ENCODE measurements at places on chromosomes 3 and 15.

DNA sequence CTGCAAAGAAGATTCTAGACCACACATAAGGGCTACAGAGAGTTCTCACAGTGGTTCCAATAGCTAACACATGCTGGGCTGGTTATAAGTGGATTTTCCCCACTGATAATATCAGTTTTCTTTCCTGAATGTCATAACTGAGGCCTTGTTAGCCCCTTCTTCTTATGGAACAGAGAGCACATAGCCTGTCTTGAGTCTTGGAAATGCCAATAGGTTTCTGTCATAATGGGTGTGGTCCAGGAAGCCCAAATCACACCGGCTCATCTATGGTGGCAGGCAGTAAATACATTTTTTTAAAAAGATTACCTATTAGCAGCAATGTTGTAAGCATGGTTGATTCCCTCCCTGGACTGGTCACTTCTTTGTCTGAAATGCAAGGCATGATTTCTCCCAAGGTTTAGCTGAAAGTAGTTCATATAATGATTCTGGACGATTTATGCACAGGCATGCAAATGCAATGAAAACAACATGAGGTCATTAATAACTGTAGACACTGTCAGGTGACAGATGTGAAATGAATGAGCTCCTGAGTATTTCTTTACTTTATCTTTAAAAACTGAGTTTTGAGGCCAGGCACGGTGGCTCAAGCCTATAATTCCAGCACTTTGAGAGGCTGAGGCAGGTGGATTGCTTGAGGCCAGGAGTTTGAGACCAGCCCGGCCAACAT, 67.2 kb upstream of the ATP2C1 start:
- DNase-seq, result no peak

GRCh38 chr3:117059067-117059955, 349.7 kb downstream of the TUSC7 start:
- DNase-seq, result no peak

- no peak for DNase-seq
Measured at GRCh38 chr3:128409624-128410581, 56.8 kb downstream of the DNAJB8 start.

- DNase-seq, result no peak
Measured at GRCh38 chr3:42183991-42184632, 81.9 kb downstream of the CCK start.

GRCh38 chr15:42741710-42742109, 4.8 kb upstream of the CDAN1 start:
- no peak for DNase-seq

- no peak for DNase-seq
Measured at GRCh38 chr3:150064971-150065370, 94.3 kb upstream of the PFN2 start.

All from WERI-Rb-1 (cell line).